Occipital lobe (tissue), 3 donors: ENCODE measurements at places on chromosomes 7 and 10.
A peak's percentile ranks its signal among the peaks of the same experiment; 100 is the strongest.

DNA sequence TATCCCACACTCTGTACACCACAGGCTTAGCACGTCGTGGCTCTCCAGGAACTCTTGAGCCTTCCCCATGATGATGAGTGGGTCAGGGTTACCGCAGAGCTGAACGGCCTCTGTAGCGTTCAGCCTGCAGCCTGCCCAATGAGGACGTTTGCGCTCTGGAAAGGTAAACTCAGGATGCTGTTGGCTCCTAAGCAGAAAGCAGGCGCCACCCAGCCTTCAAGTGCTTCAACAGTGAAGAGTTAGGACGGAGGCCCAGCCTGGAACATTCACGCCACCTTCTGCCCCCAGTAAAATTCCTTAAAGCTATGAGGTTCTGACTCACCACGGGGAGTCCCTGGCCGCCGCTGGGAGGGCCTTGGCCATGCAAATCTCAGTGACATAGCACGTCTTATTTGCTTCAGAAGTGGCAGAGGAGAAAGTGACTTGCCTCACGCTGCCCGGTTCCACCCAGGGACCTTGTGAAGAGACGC is 161.5 kb upstream of the SH2B2 start:
- no peak for DNase-seq

- DNase-seq = peak; percentile 80
Observed at GRCh38 chr10:71975087-71975870, 11.1 kb downstream of the CHST3 start.

- no peak for DNase-seq
Observed at GRCh38 chr10:7968510-7969112, 85.9 kb upstream of the GATA3 start.

DNA sequence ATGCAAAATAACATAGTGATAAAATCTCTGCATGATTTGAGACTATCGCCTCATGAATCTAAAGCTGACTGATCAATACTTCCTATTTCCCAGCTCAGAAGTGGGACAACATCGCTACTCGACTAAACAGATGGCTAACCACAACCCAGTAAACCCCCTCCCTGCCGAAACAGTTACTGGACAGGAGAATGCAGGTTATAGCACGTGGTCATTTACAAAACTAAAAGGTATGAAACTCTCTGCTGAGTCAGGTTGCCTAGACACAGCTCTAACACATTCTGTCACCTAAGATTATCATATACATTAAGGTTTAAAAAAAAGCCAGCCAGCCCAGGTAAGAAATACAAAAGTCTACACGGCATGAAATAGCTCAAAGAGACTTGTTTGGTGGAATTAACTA is 64.0 kb downstream of the CTBP2 start:
- no peak for DNase-seq

GRCh38 chr10:44198780-44199097 is 186.2 kb downstream of the CXCL12 start:
- no peak for DNase-seq

GRCh38 chr10:29209830-29210229 is 79.0 kb upstream of the LYZL1 start:
- DNase-seq = no peak

DNA sequence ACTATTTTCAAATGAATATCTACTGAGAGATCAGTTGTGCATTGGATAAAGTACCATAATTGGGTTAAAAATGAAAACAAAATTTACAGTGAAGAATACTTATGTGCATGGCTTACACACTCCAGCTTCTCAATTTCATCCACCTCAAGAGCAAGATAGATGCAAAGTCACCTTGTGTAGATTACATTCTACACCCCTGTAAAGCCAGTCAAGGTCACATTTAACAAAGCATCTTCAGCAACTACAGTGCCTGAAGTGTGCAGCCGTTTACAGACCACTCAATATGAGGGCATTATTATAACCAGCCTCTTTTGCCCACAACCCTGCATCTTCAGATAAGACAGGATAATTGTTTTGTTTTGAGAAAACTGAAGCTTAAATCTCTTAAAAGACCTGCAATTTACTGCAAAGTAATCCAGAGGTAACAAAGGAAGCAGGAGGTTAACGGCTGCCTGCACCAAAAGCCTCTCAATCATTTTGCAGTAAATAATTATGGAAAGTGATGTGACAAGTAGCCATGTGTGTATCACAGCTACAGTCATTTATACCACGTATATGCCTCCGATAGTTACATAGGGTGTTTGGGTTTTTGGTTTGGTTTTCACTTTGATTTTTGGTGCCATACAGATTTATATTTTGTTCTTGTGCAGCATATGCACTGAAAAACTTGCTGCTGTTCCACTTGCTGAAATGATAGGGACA is 4.9 kb downstream of the PURB start:
- DNase-seq = no peak

- no peak for DNase-seq
Observed at GRCh38 chr7:120842121-120842621, 15.8 kb downstream of the TSPAN12 start.

DNA sequence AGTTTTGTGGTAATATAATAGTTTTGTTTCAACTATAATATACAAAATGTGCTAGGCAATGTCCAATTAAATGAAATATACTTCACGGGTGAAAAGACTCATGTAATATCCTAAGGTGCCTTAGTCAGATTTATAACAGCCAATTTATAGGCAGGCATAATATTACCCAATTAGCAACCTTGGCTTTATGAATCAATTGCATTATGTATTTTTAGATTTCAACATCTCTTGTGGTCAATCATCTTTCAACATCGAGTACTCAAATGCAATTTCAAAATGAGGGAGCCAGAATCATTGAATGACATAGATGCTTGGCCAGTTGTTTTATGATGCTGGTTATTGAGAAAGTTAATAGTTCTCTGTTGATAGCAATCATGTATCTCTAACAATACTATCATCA is 110.3 kb upstream of the SP8 start:
- no peak for DNase-seq

- no peak for DNase-seq
Observed at GRCh38 chr10:17782921-17783665, 26.1 kb upstream of the MRC1 start.

DNA sequence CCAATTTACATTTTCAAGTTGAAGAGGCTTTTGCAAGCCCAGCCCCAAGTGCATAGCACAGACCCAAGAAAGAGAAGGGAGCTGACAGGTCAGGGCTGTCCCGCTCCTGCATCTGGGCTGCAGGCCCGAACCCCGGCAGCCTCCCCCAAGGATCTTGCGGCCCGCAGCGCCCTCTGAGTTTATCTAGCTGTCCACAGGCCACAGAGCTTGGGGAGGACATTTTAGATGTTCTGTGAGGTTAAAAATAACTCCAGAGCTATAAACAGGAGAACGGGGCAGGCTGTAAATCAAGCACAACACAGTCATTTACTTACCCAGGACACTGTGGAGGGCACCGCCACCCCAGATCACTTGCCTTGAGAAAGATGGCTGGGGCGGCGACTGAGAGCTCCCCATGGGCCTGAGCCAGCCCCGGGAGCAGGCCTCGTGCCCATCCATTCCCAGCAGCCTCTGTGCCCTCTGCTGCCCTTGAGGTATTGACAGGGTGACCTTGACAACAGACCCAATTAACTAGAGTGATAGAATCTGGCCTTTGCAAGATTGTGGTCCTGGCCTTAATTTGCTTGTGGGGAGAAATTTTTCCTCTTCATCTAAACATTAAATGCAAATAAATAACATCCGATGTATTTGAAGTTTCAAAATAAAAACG is 563.0 kb downstream of the TCERG1L start:
- DNase-seq = no peak

DNA sequence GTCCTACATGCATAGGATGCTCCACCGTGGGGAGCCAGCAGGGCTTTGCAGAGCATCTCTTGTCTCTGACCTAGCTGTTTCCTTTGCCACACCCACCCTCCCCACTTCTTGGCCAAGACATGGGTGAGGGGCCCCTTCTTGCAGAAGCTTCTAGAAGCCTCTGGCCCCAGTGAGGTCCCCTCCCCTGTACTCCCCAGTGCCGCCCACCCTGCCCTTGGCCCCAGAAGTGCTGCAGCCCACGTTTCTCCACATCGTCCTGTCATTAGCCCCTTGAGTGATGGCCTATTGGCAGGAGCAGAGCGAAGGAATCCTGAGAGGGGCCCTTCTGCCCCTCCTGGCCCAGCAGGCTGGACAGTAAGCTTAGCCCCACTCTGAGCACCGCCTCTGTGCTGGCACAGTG is 43.7 kb downstream of the ALOX5 start:
- DNase-seq = no peak

- DNase-seq = no peak
Observed at GRCh38 chr10:11395581-11396310, 215.7 kb downstream of the USP6NL start.

DNA sequence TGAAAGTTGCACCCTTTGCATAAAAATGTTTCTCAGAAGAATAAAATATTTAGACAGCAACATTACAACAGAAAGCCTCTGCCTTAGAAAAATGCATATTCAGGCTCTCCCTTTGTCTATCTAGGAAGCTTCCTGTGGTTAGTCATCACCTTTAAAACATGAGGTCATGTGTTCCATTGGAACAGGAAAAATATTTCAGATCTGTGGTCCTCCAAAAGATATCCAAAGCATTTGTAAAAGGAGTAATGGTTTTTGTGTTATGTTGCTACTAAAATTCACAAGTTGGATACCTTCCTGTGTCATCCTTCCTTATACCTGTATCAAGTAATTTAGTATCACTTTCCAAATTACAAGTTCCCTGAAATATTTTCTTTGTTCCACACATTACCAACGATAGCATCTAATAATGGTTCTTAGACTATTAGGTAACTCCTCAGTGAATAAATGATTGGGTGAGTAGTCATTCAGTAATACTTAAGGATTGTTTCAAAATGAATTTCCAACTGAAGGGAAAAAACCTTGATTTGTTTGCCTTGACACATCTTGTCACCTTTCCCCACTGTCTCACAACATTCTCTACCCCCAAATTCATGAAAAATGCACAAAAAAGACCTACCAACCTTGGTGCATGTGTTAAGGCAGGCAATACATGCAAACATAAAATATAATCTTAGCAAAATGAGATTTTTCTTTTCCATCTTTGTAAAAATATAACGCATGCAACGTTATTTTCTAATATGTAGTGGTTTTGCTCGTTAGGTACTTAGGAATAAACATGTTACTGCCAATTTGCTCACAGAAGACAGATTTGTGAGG is 19.7 kb upstream of the RHOBTB1 start:
- no peak for DNase-seq

GRCh38 chr7:156889089-156889488 is 3.9 kb downstream of the LMBR1 start:
- no peak for DNase-seq

DNA sequence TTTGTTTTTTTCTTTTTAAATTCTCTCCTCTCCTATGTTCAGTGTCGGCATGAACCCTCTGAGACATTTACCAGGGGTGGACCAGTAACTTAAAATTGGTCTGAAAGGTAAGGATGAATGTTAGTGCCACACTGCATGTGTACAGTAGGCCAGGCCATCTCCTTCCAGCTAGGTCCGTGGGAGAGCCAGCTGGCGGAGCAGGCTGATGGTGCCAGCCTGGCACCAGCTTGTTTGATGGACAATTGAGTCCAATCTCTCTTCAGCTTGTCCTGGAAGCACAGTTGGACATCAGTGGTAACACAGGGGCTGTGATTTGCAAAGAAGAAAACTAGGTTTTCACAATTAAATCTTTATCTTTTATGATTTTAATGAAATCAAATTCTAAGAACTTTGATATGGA is 136.5 kb downstream of the CNNM2 start:
- no peak for DNase-seq

- no peak for DNase-seq
Observed at GRCh38 chr7:55036950-55037736, 18.3 kb downstream of the EGFR start.

DNA sequence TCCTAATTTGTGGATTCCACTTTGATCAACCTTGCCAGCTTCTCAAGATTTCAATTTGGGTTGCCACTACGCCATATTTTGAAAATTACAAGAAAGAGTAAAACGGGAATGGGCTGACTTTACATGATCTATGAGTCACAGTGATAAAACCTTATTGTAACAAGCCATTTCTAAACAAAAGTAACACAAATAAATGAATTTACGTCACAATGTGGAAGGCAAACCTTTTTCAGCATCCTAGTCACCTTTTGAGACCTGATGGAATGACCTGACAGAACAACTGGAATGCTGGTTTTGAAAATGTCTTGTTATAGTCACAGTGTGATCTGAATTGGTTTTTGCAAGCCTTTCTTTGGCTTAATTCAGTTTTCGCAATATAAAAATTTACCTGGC is 85.9 kb downstream of the CDK6 start:
- DNase-seq = no peak

DNA sequence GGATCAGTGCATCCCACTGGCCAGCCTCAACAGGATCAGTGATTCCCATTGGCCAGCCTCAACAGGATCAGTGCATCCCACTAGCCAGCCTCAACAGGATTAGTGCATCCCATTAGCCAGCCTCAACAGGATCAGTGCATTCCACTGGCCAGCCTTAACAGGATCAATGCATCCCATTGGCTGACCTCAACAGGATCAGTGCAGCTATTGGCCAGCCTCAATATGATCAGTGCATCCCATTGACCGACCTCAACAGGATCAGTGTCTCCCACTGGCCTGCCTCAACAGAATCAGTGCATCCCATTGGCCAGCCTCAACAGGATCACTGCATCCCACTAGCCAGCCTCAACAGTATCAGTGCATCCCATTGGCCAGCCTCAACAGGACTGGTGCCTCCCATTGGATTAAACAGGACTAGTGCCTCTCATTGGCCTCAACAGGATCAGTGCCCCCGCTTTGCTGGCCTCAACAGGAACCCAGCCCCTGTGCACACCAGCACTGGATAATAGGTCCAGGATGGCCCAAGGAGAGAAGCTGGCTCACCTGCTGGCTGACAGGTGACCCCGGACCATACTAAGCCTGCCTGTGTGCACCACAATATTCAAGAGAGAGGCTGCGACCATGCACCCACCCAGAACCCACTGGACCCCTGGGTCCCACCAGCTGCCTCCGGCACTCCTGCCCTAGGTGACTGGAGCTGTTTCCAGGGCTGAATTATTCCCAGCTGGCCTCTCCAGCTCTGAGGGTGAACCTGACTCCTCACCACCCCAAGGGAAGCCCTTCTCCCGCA is 59.9 kb downstream of the PDGFA start:
- no peak for DNase-seq

DNA sequence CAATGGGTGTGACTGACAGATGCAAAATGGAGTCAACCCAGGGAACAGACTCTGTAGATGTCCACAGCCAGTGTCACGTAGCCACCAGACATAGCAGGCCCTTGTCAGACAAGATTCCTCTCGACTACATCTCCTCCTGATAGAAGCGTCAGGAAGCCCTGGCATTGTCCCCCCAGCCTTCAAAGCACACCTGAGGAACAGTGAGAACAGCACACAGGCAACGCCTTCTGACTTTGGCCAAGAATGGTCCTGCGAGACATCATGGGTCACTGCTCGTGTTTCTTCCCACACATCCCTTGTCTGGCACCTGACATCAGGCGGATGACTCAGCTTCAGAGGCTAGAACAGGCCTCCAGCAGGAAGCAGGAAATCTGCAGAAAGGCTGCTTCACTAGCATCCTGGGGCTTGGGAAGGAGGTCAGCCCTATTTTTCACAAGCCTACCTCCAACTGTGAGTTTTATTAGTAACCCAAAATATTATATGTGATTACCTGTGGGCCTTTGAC is 52.8 kb upstream of the GPR26 start:
- DNase-seq = no peak
